Erythroblast (primary cell): ENCODE measurements at places on chromosomes 2 and 18.

DNA sequence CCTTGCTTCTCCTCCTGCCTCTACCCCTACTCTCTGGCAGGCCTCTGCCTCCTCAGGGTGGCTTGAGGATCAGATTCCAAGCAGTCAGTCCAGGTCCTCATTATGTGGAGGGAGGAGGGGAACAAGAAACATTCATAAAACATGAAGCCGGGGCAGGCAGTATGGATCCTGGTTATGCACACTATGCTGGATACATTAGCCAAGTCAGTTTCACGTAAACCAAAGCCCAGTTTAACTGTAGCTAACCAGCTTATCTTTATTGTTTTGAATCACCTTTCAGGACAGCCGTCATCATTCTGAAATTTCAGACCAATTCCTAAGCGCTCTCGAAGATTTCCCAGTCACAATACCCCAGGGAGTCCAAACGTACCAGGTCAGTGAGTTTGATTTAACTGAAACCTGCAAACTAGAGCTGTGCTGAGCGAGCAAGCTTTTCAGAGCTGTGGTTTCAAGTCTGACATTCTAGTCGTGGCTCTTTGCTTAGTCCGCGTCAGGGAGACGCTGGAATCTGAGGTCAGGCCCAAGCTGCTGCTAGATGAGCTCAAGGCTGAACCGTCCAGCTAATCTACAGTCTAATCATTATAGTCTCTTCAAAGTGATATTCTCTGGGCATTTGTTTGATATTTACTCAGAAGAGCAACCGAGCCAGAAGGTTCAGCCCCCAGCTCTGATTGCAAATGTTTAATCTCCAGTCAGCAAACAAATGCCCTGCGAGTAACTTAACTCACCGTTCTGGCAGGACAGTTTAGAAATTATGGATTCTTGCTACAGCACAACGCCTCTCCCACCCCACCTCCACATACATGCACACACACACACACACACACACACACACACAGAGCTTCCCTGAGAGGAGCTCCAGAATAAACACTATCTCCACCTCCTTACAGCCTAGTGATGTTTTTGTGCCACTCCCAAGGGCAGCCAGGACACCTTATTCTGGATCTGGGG, 63.8 kb upstream of the BZW1 start:
- no peak for DNase-seq

DNA sequence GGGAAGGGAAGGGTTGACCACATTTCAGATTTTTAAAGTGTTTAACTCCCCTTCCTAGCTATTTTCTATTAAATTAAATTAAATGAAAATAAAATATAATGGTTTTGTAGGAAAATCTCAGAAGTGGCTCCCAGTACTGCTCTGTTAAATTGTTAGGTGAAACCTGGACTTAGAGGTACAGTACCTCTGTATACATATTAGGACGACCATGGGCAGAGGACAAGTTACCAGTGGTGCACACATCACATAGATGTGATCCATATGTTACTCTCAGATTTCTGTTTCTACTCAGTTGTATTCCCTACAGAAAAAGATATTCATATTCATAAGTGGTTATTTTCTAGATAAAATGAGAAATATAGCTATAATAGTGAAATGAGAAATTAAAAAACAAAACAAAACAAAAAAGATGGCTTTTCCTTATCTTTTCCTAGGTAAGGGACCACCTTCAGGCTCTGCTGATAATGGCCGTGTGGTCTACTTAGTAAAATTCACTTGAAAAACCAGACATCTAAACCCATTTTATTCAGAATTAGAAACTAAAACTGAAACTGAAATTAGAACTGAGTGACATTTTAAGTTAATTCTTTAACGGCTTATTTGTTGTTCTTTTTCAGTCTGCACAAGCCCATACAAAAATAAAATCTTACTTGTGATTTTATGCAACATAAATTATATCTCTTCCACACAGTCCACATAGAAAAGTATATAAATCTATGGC, 832.5 kb upstream of the CHAC2 start:
- no peak for DNase-seq

DNA sequence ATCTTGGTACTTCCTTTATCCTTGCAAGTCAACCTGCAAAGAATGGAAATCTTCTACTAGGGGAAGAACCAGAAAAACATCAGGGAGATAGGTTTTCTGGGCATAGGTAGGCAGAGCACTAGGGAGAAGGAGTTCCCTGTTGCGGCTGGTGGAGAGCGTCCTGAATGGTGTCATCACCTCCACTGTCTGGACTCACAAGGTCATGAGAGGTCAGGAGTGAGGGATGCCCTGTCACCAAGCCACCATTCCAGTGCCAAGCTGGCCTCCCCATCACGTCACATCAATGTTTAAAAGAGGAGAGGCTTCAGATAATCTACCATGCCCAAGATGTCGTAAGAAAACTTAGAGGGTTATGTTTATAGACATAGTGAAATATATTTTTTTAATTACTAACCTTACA, 72.1 kb downstream of the BCL2 start:
- no peak for DNase-seq

DNA sequence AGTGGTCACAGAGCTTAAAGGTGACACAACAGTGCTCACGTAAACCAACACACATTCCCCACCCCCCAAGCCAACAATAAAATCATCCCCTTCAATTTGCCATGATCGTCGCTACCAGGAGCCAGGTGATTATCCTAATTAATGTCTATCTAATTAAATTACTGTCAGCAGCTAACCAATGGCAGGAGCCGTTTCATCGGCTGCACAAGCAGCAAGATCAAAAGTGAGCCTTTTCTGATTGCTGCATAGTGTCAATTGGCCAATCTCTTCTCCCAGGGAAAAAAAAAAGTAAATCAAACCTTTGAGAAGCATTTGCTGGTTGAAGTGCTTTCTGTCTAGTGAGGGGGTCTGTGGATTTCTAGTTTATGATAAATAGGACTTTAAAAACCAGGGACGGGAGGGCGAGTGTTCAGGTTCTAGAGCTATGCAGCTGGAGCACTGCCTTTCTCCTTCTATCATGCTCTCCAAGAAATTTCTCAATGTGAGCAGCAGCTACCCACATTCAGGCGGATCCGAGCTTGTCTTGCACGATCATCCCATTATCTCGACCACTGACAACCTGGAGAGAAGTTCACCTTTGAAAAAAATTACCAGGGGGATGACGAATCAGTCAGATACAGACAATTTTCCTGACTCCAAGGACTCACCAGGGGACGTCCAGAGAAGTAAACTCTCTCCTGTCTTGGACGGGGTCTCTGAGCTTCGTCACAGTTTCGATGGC, at the start of gene TBR1:
Gene TBR1 (plus strand): TSS at position 311 of the 721 bp plus-strand sequence. CDS start 114 bp downstream, at position 425.
- DNase-seq = peak; percentile 33

DNA sequence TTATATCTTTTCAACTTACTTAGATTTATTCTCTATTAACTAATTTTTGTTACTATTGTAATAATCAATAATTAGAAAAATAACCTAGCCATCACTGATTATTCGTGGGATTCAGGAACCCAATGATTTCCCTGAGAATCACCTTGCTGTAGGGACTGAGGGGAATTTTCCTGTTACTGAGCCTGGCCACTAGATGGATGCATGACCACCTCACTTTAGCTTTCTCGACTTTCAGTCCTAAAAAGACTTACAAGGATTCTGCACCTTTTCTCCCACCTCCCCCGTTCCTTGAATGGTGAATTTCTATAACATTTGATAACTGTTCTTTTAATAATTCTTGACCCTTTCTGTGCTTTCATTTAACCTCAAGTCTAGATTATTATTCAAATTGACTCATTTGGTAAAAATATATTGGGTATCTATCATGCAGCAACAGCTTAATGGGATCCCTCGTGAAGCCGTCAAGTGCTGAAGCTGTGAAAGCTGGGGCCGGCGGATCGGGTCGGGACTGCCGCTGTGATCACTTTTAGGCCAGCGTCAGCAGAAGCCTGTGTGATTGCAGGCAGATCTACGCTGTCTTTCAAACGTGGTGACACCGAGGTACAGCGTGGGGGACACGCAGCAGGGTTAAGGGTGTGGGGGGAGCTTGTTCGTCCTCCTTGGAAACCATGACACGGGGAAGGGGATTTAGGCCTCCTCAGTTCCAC, 38.8 kb upstream of the TMEM18 start:
- no peak for DNase-seq

DNA sequence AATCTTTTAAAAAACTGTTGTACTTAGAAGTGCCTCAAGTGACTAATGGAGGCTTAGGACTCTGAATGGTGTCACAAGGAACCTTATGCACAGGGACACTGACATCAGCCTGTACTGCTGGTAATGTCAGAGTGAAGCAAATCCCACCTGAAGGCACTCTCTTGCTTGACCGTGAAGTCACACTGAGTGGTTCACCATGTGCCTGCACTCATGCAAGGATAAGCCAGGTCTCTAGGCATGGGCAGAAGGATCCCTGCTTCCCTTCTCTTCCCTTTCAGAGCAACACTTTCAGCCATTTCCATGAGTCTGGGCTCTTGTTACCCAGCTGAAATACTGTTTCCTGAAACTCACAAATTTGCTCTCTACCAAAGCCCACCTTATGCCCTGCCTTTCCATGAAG, 123.0 kb downstream of the NEDD4L start:
- no peak for DNase-seq

DNA sequence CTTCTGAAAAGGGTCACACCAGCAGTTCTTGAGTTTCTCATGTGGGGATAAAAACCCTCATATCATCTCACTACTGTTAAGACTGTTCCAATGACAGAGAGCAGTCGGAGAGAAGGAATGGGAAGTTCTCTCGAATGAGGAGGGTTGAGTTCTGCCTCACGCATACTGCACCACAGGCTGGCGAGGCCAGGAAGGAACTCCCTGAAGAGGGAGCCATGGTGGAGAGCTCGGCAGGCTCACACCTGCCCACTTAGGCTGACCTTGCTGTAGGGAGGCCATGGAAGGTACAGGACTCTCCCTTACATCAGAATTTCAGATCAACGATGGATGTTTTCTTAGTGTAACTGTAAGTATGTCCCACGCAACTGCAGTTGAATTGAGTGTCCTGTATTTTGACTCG, 64.6 kb downstream of the RALBP1 start:
- no peak for DNase-seq

GRCh38 chr2:241546771-241547498, 11.6 kb upstream of the BOK start:
- no peak for DNase-seq

GRCh38 chr2:25851740-25852503, 26.4 kb downstream of the ASXL2 start:
- DNase-seq = peak; percentile 77

- DNase-seq = no peak
Measured at GRCh38 chr2:28102455-28102874, 211.9 kb downstream of the BABAM2 start.

DNA sequence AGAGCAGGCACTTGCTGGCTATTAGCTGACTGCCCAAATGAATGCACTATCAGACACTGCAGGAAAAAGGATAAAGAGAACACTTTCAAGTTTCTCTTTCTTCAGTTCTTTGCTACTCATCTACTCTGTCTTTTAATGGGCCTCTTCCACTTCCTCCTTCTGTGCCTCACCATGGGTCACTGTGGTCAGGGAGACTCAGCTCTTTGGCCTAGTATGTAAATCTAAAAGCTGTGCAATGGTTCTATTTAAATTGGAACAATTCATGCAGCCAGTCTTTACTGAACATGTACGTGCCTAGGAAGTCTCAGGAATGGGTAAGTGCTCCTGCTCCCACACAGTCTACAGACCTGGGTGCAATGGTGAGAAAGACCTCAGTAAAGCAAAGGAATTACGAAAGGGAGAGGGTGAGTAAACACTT, 79.1 kb upstream of the DNMT3A start:
- DNase-seq = no peak

GRCh38 chr2:106168657-106169056, 25.4 kb downstream of the UXS1 start:
- no peak for DNase-seq
